Omental fat pad (tissue), 4 donors: ENCODE measurements at places on chromosomes 3 and 15.

DNA sequence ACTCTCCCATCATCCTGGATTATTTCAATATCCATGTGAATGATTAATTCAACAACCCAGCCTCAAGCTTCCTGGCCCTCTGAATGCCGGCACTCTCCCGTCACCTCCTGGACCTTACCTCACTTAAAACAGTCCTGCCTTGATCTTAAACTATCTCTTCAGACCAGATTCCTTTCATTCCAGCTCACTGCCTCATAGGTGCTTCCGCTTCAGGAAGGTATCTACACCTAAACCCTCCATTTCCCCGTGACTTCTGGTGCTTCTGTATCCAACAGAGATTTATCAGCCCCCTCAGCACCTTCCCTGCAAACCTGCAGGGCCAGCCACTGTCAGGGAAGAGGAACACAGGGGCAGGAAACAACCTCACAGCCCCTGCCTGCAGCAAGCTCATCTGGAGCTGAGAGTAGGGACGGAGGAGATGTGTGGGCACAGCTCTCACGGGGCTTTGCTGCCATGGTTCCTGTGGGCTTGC is 98.9 kb upstream of the TJP1 start:
- no peak for DNase-seq

DNA sequence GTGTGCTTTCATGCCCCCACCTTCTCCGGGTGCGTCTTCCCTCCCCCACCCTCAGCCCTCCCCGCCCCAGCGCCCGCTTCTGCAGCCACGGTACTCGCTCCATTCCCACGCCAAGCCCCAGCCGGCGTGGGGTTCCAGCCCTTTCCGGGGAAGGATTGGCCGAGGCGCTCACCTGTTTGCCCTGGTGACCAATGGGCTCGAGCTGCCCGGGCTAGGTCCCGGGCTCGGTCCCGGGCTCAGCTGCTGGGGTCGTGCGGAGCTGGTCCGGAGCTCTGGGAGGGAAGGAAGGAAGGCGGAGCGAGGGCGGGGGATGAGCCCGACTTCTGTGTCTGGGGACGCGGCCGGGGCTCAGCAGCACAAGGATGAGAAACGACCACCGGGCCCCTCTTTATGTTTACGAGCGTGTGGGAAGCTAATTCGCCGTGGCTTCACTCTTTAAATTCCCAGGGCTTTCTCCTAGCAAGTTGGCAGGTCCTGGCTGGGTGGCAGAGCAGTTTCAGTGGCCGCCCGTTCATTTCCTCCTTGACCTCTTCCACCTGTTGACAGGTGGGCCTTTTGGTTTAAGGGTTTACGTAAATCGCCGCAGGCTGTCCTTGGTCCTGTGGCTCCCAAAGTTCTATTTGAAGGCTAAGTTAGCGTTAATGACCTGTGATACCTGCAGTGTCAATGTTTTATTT is at the start of gene IGSF10:
Gene IGSF10 (minus strand): TSS at position 288 of the 677 bp plus-strand sequence. CDS start 2,352 bp downstream, outside the sequence.
- DNase-seq: no peak

DNA sequence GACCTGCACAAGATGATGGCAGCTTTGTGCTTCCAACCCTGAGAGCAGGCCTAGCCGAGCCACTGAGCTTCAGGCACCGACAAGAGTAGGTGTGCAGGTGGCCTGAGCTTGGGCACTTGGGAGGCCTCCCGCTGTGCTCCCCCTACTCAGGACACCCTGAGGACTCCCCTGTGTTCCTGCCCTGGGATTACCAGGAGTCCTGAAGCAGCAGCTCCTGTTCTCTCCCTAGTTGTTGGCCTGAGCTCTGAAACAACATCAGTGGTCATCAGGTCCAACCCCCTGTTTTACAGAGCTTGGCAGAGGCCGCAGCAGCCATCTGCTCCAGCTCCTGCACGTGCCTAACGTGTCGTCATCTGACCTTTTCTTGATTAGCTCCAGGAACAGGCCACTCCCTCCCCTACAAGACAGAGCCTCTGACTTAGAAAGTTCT is 8.0 kb upstream of the MESP2 start:
- DNase-seq: no peak

GRCh38 chr3:49295489-49296058 is 18.5 kb upstream of the C3orf62 start:
- no peak for DNase-seq

GRCh38 chr3:38473229-38473628 is 19.5 kb downstream of the ACVR2B start:
- DNase-seq: no peak

DNA sequence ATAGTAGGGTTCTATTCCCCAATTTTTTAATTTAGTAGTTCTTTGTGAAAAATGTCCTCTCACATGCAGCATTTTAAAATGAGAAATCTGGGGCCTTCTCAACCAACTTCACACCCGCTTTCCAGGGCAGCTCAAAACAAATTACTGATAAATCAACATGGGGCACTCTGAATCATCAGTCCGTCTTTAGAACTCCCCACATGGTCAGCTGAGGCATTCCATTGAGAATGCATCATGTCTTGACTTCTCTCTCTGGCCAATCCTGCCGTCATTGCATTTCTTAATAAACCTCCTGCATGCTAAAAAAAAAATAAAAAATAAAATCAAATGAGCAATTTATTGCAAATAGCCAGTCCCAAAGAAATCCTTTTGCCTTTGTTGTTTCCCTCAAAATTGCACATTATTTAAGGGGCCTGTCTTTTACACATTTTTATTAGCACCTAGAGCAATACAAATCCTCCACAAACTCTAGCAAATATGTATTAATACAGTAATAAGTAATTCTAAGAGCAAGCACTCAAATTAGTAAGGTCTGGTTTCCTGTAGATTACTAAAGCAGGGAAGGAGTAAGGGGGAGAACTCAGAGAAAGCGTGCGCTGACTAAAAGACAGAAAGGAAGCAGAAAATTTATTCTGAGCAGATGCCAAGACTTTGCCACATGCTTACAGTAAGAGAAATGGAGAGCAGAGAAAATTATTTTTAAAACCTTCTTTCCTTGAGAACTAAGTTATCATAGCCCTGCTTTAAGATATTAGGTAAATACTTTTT is 175.7 kb downstream of the TNIK start:
- DNase-seq: peak; percentile 26

- no peak for DNase-seq
Observed at GRCh38 chr15:68186671-68187397, 18.3 kb downstream of the CALML4 start.
